ENCODE measurements at places on chromosomes 1 and 21. TPM values are rescaled to one million over a fixed set of nuclear protein-coding genes. Genes with fewer than 3 reads are reported as not detected.

SDC3 gene
- 0.14 TPM for total RNA-seq

- DNase-seq = no peak
Measured at GRCh38 chr1:20266642-20267041, 24.0 kb upstream of the VWA5B1 start.

GJA9 gene
- not detected for total RNA-seq

DNA sequence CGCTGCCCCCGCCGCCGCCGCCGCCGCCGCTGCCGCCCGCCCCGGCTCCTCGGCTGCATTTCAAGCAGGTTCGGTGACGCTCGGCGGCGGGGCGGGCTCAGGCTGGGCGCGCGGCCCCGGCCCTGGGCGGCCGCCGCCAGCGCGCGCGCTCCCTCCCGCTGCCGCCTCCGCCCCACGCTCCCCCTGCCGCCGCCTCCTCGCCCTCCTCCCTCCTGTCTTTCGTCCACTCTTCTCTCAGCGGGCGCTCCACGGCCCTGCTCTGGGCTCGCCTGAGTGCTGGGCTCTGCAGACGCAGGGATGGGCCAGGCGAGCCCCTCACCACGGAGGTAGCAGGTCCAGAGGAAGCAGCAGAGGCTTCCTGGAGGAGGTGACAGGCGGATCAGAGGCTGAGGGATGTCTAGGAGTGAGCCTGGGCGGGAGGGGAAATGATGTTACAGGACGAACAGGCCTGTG is at the start of gene LRP8:
TSS of gene LRP8 (minus strand) at position 62 of the 453 bp plus-strand sequence. CDS start 158 bp downstream, outside the sequence.
- DNase-seq = peak; percentile 87

- no peak for DNase-seq
Measured at GRCh38 chr1:213008564-213008963, 7.1 kb downstream of the ANGEL2 start.

- DNase-seq = no peak
Measured at GRCh38 chr1:212686069-212686468, 13.6 kb downstream of the BATF3 start.

GRCh38 chr1:26910343-26911160 is 3.2 kb downstream of the NR0B2 start:
- no peak for DNase-seq

- no peak for DNase-seq
Measured at GRCh38 chr1:3825356-3825755, 29.1 kb upstream of the LRRC47 start.

DNA sequence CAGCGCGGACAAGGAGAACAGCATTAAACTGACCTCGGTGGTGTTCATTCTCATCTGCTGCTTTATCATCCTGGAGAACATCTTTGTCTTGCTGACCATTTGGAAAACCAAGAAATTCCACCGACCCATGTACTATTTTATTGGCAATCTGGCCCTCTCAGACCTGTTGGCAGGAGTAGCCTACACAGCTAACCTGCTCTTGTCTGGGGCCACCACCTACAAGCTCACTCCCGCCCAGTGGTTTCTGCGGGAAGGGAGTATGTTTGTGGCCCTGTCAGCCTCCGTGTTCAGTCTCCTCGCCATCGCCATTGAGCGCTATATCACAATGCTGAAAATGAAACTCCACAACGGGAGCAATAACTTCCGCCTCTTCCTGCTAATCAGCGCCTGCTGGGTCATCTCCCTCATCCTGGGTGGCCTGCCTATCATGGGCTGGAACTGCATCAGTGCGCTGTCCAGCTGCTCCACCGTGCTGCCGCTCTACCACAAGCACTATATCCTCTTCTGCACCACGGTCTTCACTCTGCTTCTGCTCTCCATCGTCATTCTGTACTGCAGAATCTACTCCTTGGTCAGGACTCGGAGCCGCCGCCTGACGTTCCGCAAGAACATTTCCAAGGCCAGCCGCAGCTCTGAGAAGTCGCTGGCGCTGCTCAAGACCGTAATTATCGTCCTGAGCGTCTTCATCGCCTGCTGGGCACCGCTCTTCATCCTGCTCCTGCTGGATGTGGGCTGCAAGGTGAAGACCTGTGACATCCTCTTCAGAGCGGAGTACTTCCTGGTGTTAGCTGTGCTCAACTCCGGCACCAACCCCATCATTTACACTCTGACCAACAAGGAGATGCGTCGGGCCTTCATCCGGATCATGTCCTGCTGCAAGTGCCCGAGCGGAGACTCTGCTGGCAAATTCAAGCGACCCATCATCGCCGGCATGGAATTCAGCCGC is 2.5 kb downstream of the S1PR1 start:
- DNase-seq = peak; percentile 85

DNA sequence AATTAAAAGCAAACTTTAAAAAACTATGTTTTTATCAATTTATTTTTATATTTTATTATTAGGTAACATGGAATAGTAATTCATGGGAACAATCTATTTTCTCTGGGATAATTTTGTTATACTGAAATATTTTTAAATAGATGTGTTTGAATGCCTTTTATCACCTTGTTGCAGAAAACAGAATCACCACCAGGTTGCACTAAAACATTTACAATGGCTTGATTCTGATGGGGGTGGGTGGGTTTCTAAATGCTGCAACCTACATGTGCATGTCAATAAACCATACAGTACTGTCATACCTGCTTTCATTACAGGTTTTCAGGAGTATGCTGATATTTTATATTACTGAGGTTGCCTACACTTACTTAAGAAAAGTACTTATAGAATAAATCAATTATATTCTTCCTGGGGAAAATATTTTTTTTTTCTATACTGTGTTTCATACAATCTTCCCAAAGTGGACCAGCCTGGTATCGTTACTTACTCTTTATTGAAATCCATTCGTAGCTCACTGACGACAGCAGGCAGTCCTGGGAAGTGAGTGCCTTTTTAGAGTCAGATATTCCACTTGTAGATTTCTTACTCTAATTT is 132.8 kb downstream of the PTPRC start:
- peak; percentile 42 for DNase-seq

DNA sequence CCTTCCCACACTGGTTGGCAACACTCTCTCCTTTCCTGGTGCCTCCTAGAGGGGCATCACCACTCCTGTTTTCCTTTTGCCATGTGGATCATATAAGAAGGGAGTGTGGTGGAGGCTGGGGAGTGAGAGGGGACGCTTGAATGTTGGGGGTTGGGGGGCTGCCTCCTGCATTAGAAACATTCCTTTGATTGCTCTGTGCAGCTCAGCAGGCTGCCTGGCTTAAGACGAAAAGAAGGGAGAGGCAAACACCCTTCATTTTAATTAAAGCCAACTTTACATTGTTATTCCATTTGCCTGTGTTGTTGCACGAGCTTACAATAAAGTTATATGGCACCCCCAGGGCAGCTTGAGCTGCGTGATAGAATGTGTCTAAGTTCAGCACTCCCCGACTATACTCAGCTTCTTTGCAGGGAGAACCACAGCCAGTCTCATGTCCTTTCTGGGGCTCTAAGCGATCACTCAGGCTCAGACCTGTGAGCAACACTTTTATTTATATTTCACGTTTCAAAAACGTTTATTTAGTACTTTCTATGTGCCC is 57.4 kb downstream of the FOXD2 start:
- DNase-seq = no peak

LRRC71 gene
- total RNA-seq = not detected

GRCh38 chr1:19453741-19454201 is 31.6 kb downstream of the CAPZB start:
- no peak for DNase-seq

F13B gene
- total RNA-seq = not detected

KPRP gene
- total RNA-seq = not detected

GRCh38 chr21:24045775-24046215 is 1561.5 kb downstream of the MRPL39 start:
- DNase-seq = peak; percentile 61

TTC34 gene
- total RNA-seq = 0.79 TPM

HCRTR1 gene
- total RNA-seq = not detected

- no peak for DNase-seq
Measured at GRCh38 chr21:40915114-40915513, 68.2 kb upstream of the DSCAM start.

GRCh38 chr1:27122652-27123051 is 32.3 kb downstream of the SLC9A1 start:
- no peak for DNase-seq

- DNase-seq = no peak
Measured at GRCh38 chr1:51648180-51649109, 31.6 kb downstream of the OSBPL9 start.

GRCh38 chr1:67528141-67528540 is 97.9 kb upstream of the SERBP1 start:
- no peak for DNase-seq

- no peak for DNase-seq
Measured at GRCh38 chr1:177424744-177425143, 254.0 kb downstream of the BRINP2 start.

AKR7A3 gene
- 0.54 TPM for total RNA-seq

PHGDH gene
- 307 TPM for total RNA-seq

DNA sequence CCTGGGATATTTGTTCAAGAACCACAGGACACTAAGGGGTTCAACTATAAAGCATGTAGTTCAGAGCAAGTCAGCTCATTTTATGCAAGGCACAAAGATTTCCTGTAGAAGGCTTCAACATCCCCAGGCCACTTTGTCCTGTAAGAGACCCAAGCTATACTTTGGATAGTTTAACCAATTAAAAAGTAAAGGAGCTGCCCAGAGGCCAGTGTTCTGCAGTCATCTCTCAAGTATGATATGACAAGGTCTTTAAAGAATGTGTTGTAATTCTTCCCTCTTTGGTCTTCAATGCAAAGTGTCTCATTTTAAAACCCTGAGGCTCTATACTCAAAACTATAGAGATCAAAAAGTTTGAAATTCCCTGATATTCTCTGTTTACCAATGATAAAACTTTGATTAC is 34.1 kb downstream of the KRTAP20-3 start:
- no peak for DNase-seq

- no peak for DNase-seq
Measured at GRCh38 chr1:20351911-20352701, 61.4 kb downstream of the VWA5B1 start.

Measured in activated CD8-positive, alpha-beta T cell treated with anti-CD3 and anti-CD28 coated beads for 36 hours (primary cell).